Amygdala (tissue), 56 donors: ENCODE measurements at places on chromosomes 5 and 9.

GRCh38 chr9:88555268-88555980, 20.4 kb downstream of the NXNL2 start:
- no peak for DNase-seq

- DNase-seq = no peak
These were observed 47.9 kb upstream of the RARS1 start for GRCh38 chr5:168438349-168438748.

GRCh38 chr9:120402741-120403542, 177.0 kb downstream of the CDK5RAP2 start:
- DNase-seq = no peak

GRCh38 chr5:179926657-179927056, 19.0 kb upstream of the TBC1D9B start:
- DNase-seq = no peak

GRCh38 chr5:149628221-149628620, 46.9 kb downstream of the ARHGEF37 start:
- no peak for DNase-seq

- DNase-seq = no peak
These were observed 4.8 kb upstream of the SARDH start for GRCh38 chr9:133742849-133743444.

DNA sequence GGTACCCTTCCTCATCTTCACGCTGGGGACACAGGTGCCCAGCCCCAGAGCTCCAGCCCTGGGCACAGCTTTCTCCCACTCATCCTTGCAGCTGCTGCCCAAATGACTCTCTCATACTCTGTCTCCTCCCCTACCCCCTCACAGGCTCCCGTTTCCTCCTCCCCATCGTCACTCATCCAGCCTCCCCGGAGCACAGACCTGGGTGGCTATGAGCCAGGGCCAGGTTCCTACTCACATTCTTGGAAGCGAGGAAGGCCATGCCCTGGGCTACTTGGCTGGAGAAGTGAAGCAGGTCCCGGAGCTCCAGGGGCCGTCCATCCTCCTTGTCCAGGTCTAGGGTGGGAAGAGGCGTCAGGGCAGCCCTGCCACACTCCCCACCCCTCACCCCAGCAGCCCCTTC, 29.3 kb downstream of the CSF1R start:
- no peak for DNase-seq

DNA sequence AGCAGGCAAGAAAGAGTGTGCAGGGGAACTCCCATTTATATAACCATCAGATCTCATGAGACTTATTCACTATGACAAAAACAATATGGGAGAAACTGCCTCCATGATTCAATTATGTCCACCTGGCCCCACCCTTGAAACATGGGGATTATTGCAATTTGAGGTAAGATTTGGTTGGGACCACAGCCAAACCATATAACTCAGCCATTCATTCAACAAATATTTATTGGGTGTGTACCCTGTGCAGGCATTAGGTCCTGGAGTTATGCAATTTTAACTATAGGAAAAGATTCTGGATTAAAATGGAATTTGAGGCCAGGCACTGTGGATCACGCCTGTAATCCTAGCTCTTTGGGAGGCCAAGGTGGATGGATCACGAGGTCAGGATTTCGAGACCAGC, 124.2 kb upstream of the GAS1 start:
- DNase-seq = no peak

- DNase-seq = no peak
These were observed 3.0 kb downstream of the HARS2 start for GRCh38 chr5:140694276-140694675.

GRCh38 chr5:37569466-37569865, 190.3 kb downstream of the WDR70 start:
- DNase-seq = no peak
